ENCODE measurements at places on chromosomes 7 and 10. TPM values are rescaled to one million over a fixed set of nuclear protein-coding genes. Genes with fewer than 3 reads are reported as not detected.

TRIM73 gene
- total RNA-seq, result 1.4 TPM

LRRC18 gene
- not detected for total RNA-seq

MEST gene
- 39.0 TPM for total RNA-seq

OR13A1 gene
- not detected for total RNA-seq

OR2A42 gene
- not detected for total RNA-seq

FAM25G gene
- total RNA-seq, result 0.73 TPM

ATG9B gene
- 0.71 TPM for total RNA-seq

PROSER2 gene
- 43.2 TPM for total RNA-seq
